ENCODE measurements at places on chromosomes 6 and 20.

- DNase-seq: peak; percentile 93
Measured at GRCh38 chr6:34671801-34672656, 24.5 kb downstream of the ILRUN start.

GRCh38 chr20:4665591-4665990, 56.1 kb upstream of the PRND start:
- peak; percentile 60 for DNase-seq

DNA sequence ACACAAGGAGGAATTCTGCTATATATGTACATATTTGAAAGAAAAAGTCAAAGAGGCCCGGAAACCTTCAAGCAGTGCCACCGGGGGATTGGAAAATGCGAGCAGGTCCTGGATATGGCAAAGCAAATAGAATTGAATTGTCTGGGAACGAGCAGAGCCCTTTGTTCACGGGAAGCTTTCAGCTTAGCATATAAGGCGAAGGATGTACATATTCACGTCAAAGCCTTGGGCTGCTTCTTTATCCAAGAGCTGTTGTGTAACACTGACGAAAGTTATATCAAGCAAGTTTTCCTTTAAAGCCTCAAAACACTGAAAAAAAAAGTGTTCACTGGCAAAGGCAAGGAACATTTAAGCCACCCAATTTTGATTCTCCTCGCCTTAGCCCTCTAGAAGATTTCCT, 171.0 kb downstream of the GPX5 start:
- DNase-seq: no peak

DNA sequence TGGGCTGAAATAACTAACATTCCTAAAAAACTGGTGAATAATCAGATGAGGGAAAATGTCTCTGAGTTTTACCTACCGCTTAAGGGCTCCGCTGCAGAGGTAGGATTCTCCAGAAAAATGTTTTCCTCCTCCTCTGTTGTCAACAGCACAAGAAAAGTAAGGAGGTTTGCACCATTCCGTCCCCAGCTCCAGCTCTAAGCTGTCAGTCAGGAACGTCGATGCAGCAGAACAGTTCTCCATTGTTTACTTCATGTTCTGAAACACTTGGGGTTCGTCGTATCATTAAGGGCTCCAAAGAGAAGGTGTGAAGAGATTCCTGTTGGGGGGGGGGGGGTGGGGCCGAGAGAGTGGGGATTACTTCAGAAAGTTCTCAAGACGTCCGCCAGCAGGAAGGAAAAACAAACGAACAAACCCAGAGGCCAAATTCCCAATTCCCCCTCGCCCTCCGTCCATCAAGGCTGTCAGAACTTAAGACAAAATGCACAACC, 734 bp downstream of the MMS22L start:
- DNase-seq: peak; percentile 5

DNA sequence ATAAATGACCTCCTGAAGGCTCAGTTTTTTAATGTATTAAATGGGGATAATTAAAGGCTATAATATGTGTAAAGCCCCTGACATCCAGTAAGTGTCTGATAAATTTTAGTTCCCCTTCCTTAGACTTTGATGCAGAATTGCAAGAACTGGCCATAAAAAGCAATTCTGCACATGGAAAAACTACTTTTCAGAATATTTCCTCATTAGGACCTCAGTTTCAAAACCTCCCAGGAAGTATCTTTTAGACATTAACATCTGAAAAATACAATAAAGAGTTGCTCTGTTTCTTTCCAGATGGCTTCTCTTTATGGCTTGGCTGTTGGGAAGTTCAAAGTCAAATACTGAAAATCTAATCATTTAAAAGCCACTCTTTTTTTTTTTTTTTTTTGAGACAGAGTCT, 106.3 kb upstream of the ZNF217 start:
- peak; percentile 39 for DNase-seq

DNA sequence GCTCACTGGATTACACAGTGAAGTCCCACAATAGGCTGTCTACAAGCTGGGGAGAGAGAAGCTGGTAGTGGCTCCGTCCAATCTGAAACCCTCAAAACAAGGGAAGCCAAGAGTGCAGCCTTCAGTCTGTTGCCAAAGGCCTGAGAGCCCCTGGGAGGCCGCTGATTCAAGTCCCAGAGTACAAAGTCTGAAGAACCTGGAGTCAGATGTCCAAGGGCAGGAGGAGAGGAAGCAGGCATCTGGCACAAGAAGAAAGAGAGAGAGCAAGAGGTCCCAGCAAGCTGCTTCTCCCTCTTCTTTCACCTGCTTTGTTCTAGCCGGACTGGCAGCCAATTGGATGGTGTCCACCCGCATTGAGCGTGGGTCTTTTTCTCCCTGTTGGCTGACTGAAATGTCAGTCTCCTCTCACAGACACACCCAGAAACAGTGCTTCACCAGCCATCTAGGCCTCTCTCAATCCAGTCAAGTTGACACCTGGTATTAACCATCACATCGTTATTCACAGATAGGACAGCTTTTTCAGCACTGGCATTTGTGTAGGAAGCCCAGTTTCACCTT, 51.2 kb downstream of the CRYBG1 start:
- DNase-seq: no peak

- no peak for DNase-seq
Measured at GRCh38 chr6:159446340-159446739, 246.7 kb downstream of the SOD2 start.

DNA sequence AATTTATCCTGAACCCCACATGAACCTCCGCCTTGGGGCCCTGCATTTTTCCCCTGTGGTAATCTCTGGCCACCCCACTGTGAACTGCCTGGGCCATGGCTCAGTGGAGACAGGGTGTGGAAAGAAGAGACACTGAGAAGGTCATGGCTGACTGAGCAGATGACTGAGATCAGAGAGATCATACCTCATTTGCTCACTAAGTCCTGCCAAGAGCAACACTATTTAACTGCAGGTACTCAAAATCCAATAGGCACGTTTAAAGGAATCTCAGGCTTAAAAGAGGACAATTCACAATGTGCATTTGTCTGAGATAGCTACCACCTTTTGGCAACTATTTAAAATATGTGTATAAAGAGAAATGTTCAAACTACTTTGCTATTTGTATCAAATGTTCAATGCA, 305.0 kb downstream of the GMDS start:
- DNase-seq: no peak

DNA sequence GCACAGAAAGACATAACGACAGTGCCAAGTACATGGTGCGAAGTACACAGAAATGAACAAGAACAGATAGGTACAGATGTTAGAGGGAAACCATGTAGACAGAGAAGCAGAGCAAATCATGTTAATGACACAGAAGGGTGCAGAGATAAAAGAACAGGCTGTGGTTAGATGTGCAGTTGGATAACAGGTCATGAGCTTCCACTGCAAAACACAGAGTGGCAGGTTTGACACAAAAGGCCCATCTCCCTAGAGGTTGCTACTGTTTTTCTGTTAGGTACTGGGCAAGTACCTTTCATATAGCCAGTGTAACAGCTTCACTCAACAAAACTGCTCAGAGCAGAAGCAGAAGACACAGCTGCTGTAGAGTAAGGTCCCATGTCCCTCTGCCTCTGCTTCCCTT, 84.6 kb downstream of the AK9 start:
- no peak for DNase-seq

GRCh38 chr6:20092071-20092566, 120.2 kb downstream of the MBOAT1 start:
- DNase-seq: peak; percentile 58

DNA sequence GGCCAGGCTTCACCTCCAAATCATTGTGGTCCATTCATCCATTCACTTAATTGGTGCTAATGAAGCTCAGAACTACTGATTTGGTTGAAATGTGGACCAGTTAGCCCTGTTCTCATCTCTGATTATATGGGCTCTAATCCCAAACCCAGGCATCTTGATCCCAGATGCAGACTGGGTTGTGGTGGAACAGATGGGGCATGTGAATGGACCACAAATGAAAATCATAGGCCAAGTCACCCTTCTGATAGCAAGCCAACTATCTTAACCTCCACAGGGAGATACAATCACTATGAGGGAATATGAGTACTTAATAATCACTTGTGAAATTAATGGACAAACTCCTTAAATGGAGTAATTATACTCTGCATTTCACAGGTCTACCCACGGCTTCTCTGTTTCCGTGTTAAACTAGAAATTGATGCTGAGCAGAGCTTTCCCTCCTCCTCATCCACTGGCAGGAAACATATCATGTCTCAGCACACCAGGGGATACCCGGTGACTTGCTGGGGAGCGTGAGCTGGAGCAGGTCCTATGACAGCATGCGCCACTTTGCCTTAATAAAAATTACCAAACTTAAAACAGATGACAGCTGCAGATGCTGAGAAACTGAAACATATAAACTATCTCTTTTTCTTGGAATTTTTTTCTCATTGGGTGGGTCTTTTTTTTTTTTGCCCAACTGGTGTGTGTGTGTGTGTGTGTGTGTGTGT, 108.8 kb upstream of the HEY2 start:
- no peak for DNase-seq

DNA sequence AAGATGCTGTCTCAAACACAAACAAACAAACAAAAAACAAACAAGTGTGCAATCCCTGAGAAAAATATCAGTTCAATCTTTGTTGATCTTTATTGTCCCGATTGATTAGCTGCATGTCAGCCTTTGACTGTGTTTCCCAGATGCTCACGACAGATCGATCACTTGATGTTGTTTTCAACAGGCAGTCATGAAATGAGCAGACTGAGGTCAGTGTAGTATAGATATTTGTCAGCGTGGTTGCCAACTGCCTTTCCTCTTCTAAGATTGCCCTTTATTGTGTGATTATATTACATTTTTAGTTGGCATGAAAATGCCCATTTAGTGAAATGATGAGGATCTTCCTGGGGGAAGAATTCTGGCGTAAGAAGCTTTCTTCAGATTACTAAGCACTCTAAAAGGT, 25.6 kb downstream of the UTRN start:
- no peak for DNase-seq

Data from inflammatory macrophage treated with lipopolysaccharide for 4 hours (primary cell).